ENCODE measurements at places on chromosomes 12 and 14.

DNA sequence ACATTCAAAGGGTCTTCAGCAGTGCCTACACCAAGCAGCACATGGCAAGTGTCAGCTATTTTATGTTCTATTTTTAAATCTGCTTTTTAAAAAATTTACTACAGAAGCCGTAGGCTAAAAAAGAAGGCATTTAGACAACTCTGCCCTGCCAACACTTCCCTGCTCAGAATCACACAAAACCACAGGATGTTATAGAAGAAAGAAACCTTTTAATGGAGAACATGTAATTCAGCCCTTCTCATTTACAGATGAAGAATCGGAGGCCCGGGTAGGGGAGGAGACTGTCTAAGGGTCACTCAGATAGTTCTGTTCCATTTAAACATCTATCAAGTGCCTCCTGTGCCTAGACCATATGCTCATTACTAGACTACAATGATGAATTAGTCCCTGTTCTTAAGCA, 171.8 kb upstream of the NTF3 start:
- DNase-seq = no peak

DNA sequence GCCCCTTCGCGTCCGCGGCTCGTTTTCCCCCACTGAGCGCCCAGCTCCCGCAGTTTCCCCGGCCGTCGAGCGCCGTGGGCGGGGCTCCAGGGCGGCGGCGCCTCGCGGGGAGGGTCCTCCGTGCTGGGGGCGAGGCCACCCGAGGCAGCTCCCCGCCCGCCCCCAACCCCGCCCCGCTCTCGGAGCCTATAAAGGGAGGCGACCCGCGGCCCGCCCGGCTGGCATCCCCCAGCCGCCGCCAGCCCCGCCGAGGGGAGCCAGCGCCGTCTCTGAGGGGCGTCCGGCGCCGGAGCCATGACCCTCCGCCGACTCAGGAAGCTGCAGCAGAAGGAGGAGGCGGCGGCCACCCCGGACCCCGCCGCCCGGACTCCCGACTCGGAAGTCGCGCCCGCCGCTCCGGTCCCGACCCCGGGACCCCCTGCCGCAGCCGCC, at the start of gene TAMALIN:
TAMALIN (plus strand) TSS at position 221 of the 432 bp plus-strand sequence; CDS start at position 295, 74 bp downstream.
- peak; percentile 88 for DNase-seq

DNA sequence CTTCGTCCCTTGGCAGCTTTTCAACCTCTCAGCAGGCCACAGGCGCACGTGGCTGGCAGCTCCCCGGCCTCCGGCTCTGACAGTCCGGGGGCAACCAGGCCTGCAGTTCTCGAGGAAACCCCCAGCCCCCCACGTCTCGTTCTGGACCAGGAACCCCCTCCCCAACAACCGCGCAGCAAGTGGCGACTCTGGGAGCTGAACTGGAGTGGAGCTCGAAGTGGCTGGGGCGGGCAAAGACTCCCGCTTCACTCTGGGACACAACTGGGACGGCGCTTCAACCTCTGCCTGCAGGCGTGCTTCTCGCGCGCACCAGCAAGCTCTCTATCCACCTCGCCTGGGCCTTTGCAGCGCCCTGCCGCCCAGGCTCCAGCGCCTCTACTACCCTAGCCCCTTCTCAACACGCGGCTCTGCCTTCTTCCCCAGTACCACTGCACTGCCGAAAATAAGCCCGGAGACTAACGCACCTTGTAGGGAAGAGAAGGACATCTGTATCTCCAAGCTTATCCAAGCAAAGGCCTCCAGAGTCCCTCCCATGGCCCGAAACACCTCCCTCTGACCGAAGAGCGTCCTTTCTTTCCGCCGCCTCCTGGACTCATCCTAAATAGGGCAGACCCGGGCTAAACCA, 2.4 kb upstream of the NKX2-1 start:
- DNase-seq = no peak

DNA sequence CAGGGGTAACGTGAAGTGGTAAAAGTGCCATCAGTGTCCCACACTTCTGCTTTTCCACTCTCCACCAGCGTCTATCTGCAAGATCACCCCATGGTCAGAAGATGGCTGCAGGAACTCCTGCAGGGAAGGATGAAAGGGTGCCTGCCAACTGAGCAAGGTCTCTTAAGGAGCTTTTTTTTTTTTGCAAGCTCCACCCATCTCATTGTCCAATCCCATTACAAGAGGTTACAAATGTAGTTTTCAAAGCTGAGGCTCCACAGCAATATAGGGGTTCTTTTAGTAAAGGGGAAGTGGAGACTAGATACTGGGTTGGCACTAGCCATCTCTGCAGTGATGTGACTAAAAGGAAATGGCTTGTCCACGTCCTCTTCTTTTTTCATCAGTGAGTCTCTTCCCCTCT, 5.9 kb upstream of the BHLHE41 start:
- DNase-seq = no peak

DNA sequence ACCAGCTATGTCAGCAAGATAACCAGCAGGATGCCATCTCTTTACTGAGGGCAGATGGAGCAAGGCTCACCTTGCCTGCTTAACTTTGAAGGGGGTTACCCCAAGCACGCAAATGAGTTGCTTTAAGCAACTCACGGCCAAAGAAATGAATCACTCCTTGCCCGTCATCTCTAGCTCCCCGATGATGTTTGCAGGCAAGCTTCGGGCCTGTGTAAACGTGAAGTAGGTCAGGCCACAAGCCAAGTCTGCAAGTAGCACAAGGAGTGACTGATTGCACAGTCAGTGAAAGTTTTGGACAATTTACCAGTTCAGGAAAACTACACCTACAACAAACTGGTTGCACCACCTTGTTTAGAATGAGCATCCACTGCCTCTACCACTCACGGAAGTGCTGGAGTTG, 699.7 kb upstream of the TBX3 start:
- DNase-seq = no peak

GRCh38 chr12:51189790-51190355, 16.9 kb upstream of the TFCP2 start:
- DNase-seq = no peak

DNA sequence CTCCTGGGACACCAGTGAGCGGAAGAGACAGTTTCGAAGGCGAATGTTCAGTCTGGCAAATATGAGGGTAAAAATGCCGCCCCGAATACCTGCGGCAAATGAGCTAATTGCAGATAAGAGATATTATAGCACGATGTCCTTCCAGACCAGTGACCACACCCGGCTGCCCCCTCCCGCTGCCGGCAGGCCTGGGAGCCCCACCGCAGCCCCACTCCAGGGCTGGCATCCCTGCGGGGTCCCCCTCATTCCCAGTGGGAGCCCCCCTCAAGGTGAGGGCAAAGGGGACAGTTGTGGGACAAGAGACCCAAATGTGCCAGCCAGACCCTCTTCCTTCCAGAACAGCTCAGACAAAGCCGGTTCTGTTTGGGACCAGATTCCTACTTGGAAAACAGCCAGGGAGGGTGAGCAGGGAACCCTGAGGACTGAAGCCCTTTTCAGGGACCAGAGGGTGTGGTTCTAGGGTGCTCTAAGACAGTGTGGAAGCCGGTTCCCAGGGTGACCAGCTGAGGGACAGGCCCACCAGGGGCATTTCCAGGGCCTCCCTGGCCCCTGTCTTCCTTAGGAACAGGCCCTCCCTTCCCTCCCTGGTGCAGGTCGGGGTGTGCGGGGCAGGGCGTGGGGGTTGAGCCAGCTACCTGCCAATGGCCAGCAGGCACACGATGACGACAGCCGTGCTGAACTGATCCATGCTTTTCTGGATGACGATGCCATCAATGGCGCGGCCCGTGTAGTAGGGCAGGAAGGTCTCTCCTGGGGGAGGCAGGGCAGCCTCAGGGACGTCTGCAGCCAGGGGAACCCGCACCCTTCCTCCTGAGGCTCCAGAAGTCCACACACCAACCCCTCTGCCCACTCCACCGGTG, 16.2 kb downstream of the ABCB9 start:
- no peak for DNase-seq

DNA sequence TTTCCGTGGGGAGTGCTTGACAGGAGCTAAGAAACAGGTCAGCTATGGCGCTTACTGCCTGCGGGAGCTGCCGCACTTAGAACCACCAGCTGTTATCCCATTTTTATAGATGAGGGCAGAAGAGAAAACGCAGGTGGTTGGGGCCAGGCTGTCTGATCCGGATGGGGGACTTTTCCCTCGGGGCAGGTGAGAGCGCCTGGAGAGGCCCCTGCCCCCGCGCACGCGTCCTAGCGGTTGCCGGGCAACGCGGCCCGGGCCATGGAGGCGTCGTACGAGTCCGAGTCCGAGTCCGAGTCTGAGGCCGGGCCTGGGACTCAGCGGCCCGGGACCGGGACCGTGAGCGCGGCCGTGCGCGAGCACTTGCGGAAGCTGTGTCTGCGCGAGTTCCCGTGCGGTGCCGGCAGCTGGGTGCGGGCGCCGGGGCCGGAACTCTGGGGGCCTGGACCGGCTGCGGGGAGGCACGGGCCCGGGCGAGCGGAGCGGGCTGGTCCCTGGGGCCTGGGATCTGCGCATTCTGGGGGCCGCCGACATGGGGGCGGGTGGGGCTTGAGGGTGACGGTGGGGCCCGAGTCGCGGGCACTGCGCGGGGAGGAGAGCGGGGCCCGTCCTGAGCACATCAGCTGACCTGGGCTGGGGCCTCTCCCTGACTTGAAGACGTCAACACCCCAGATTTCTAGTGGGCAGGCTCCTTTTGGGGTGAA, at the start of gene LRRC43:
LRRC43 (plus strand) TSS at position 237 of the 701 bp plus-strand sequence; CDS start at position 259, 22 bp downstream.
- DNase-seq = no peak

DNA sequence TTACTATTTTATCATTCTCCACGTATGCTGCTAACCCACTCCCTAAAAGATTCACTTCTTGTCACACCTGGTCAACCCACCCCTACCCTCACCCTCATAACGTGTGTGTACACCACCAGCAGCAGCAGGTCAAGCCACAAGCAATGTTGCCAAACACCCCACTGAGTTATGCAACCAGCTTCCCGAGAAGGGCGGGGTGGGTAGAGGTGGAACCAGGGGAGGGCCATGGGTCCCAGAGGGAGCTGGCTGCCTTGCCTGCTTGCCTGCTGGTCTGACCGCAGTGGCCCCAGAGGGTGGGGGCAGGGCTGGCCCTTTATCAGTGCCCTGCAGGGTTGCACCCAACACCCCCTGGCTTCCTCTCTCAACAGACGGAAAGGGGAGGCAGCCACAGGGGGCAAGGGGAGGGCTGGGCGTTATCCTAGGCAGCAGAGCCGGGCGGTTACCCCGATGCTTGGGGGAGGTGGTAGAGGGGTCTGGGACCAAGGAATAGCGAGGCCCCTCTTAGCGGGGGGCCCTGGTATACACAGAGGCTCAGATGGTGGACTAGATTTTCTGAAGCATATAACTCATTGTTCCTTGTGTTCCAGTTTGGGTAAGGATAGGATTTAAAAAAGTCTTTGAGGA, 3.5 kb upstream of the NFE2 start:
- peak; percentile 53 for DNase-seq

DNA sequence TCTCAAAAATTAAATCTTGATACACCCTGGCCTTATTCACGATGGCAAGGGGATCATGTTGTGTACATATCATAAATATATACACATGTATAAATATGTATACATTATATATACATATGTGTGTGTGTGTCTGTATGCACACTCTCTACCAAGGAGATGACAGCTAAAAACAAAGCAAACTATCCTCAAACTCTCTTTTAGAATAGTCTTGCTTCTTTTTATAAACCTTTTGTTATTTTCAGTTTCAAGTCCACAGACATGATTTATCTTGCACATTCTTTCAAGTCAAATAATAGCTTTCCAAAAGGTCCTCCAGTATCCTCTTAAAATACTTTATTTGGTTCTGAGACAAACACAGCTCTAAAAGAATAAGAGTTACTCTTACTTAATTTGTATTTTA, 8.4 kb downstream of the ANO6 start:
- no peak for DNase-seq

DNA sequence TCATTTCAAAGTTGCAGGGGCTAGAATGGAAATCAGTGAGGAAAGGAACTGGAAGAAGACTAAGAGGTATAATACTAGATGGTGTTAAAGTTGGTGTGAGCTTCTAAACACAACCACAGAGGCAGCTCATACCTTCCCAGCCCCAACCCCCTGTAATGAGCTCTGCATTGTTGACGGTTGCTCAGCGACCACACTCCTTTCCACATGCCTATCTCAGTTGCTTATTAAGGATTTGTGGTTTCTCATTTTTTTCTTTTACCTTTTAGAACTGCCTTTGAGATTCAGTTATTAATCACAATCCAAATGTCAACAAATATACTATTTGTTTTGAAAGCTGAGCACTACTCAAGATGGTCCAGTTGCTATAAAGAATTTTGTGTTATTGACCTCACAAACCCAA, 62.1 kb upstream of the KIF21A start:
- no peak for DNase-seq

DNA sequence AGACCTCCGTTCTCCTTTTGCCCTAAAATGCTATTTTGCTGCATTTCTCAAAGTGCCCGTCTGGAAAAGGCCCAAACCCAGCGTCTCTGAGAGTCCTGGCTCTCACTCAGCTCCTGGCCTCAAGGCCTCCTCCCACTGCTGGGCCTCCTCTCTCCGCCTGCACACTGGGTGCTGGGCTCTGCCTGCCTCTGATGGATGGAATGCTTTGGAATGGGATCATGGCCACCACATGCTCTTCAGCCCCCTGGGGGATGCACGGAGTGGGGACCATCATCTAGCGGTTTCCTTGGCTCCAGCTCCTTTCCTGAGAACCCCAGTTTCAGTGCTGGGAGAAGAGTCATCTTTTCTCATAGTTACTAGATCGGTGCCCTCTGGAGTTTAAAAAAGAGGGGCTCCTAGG, 65.2 kb downstream of the KDM2B start:
- DNase-seq = no peak

- no peak for DNase-seq
Observed at GRCh38 chr12:91913124-91913523, 232.5 kb downstream of the BTG1 start.
